ENCODE measurements at places on chromosomes 4 and X. TPM values are rescaled to one million over a fixed set of nuclear protein-coding genes. Genes with fewer than 3 reads are reported as not detected.

DNA sequence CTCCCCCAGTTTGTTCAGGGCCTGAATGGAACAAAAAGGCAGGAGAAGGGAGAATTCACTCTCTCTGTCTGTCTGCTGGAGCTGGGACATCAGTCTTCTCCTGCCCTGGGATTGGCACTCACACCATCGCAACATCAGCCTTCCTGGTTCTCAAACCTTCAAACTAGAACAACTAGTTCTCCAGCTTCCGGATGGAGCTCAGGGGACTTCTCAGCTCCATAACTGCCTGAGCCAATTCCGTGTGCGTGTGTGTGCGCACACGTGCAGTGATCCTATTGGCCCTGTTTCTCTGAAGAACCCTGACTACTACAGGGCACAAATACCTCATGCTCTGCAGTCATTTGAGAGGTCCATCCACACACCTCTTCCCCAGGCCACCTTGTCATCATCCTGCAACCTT lies 18.7 kb upstream of the MAN2B2 start:
- no peaks in the 10 kb centered on the region for H3K27me3 ChIP-seq
- H3K4me1 ChIP-seq: no peaks in the 10 kb centered on the region
- no peak overlapping the region for H3K27ac ChIP-seq
- H3K36me3 ChIP-seq: no peaks in the 10 kb centered on the region
- no peak for DNase-seq

GRCh38 chr4:70651864-70652506 lies 14.3 kb downstream of the JCHAIN start:
- DNase-seq: peak; percentile 57
- H3K36me3 ChIP-seq: no peaks in the 10 kb centered on the region
- no peak overlapping the region for H3K27ac ChIP-seq
- H3K4me3 ChIP-seq: no peak overlapping the region
- H3K4me1 ChIP-seq: no peaks in the 10 kb centered on the region

GRCh38 chr4:132108784-132109183 lies 1040.3 kb upstream of the PCDH10 start:
- H3K27ac ChIP-seq: no peak overlapping the region
- no peaks in the 10 kb centered on the region for H3K4me1 ChIP-seq
- no peak overlapping the region for H3K4me3 ChIP-seq

DNA sequence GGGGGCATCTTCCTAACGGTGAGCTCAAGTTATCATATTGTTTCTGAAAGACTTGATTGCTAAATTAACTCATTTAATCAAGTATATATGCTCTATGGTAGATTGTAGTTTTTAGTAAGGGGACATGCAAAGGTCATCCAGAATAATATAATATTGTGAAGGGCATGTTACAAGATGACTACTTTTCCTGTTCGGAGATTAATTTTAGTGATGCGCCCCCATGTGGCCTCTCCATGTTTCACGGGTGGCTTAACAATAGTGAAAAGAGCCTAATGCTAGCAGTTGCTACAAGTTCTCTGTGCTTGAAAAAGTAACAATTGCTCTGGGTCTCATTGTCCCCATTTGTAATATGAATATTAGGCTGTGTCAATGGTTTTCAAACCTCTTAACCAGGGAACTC lies 12.2 kb downstream of the SMPX start:
- H3K4me1 ChIP-seq: no peaks in the 10 kb centered on the region
- no peaks in the 10 kb centered on the region for H3K36me3 ChIP-seq
- no peaks in the 10 kb centered on the region for H3K27me3 ChIP-seq
- no peak for DNase-seq
- no peak overlapping the region for H3K4me3 ChIP-seq

DNA sequence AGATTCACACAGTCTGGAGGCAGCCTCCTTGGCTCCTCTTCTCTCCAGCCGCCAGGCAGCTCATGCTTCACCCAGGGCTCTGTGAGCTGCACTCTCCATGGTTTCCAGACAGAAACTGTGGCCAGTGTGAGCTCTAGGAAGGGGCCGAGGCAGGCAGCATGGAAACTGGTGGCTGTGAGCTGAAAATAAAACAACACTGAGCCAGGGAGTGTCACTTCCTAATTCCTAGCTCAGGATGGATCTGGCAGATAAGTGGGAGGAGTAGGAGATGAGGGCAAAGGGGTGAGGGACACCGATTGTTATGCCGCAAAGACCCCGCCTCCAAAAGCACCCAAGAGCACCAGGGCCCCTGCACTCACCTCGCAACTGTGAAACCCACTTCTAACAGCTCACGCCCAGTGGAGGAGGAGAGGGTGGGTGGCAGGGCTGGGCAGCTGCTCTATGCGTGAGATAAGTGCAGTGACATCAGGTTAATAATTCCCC lies 69.8 kb downstream of the FHDC1 start:
- peaks cover 11% of the 10 kb centered on the region for H3K4me1 ChIP-seq
- no peak overlapping the region for H3K4me3 ChIP-seq
- no peak overlapping the region for H3K27ac ChIP-seq
- no peaks in the 10 kb centered on the region for H3K27me3 ChIP-seq

GRCh38 chr4:174292473-174292872 lies 8.8 kb downstream of the CEP44 start:
- no peaks in the 10 kb centered on the region for H3K4me1 ChIP-seq
- peaks cover 2% of the 10 kb centered on the region for H3K36me3 ChIP-seq
- DNase-seq: no peak
- H3K27me3 ChIP-seq: no peaks in the 10 kb centered on the region
- no peak overlapping the region for H3K27ac ChIP-seq

ITGB1BP2 gene
- total RNA-seq: 3.0 TPM

DNA sequence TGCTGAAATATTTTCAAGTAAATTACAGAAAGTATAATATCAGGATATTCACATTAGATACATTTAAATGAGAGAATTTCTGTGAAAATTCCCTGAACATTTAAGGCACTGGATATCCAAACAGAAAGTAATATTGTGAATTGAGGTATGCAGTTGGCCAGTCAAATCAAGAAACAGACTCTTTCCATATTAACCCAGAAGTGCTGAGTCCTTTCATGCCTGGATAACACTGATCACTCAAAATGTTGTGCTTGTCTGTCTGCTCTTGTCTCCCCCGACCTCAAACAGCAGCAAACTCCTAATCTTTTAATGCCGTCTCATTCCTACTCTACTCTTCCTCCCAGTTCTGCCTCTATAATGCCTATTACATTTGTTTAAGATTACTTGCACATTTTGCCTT lies 51.2 kb downstream of the TBC1D9 start:
- H3K27ac ChIP-seq: no peak overlapping the region
- H3K36me3 ChIP-seq: no peaks in the 10 kb centered on the region
- no peak overlapping the region for H3K4me3 ChIP-seq

GRCh38 chrX:10582215-10582733 lies 38.1 kb downstream of the MID1 start:
- H3K4me3 ChIP-seq: no peak overlapping the region
- no peaks in the 10 kb centered on the region for H3K4me1 ChIP-seq
- no peak overlapping the region for H3K27ac ChIP-seq
- H3K27me3 ChIP-seq: no peaks in the 10 kb centered on the region

DNA sequence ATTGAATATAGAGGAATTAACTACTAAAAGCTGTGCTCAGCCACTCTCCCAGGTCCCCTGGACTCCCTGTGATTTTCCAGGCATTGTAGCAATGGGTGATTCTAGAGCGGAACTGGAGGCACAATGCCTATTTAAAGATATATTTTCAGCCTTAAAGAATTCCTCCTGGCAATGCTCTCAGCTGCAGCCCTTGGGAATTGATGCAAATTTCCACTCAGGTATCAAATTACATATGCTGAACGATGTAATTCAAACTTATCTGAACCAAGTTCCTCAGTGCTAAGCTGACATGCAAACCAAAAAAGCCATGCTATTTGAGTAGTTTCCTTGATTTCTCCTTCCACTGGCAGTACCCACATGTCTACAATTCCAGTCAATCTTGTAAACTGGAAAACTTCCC lies 86.3 kb upstream of the GABRA3 start:
- no peak overlapping the region for H3K4me3 ChIP-seq
- DNase-seq: no peak
- no peaks in the 10 kb centered on the region for H3K36me3 ChIP-seq
- H3K4me1 ChIP-seq: no peaks in the 10 kb centered on the region
- no peak overlapping the region for H3K27ac ChIP-seq

- H3K4me3 ChIP-seq: no peak overlapping the region
- no peak overlapping the region for H3K27ac ChIP-seq
- no peak for DNase-seq
- peaks cover 3% of the 10 kb centered on the region for H3K4me1 ChIP-seq
- peaks cover 66% of the 10 kb centered on the region for H3K36me3 ChIP-seq
Measured at GRCh38 chr4:13612569-13612968, 15.0 kb downstream of the BOD1L1 start.

PABPC4L gene
- not detected for total RNA-seq

- H3K27me3 ChIP-seq: no peaks in the 10 kb centered on the region
- no peak for DNase-seq
- H3K4me1 ChIP-seq: no peaks in the 10 kb centered on the region
Measured at GRCh38 chrX:63961964-63962363, 176.9 kb upstream of the ARHGEF9 start.

DNA sequence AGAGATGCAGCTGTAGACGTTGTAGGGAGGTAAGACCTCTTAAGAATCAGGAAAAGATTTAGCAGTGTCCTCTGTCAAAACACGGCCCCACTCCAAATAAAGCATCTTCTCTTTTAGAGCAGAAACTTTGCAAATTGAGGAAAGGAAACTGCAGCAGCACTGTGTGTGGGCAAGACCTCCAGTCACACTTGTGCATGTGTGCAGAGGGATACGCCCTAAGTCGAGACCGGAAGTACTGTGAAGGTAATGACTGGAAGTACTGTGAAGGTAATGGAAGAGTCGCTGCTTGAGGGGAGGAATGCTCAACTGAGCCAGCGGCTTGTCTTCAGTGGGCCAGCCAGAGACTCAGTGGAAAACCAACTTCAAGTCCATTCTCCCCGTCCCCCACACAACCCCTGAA lies 46.5 kb downstream of the EGF start:
- H3K27ac ChIP-seq: no peak overlapping the region
- DNase-seq: no peak
- no peaks in the 10 kb centered on the region for H3K27me3 ChIP-seq
- H3K4me1 ChIP-seq: no peaks in the 10 kb centered on the region
- H3K36me3 ChIP-seq: no peaks in the 10 kb centered on the region

- H3K27me3 ChIP-seq: no peaks in the 10 kb centered on the region
- H3K27ac ChIP-seq: no peak overlapping the region
- no peaks in the 10 kb centered on the region for H3K4me1 ChIP-seq
Measured at GRCh38 chrX:143378851-143379250, 138.4 kb downstream of the SPANXN3 start.

Data from natural killer cell (primary cell).